ENCODE measurements at places on chromosomes 6 and 20.

- no peak for DNase-seq
These were observed 102.8 kb downstream of the IRF4 start for GRCh38 chr6:494394-494793.

- no peak for DNase-seq
These were observed 834.2 kb downstream of the KIF16B start for GRCh38 chr20:15739035-15739434.

DNA sequence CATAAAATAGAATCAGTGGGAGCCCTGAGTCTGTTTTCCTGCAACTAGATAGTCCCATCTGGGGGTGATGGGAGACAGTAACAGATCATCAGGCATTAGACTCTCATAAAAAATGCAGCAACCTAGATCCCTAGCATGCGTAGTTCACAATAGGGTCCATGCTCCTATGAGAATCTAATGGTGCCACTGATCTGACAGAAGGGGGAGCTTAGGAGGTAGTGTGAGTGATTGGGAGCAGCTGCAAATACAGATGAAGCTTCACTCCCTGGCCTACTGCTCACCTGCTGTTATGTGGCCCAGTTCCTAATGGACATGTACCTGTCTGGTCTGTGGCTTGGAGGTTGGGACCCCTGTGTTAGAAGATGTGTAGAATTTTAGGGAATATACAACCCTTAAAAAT lies 904.5 kb upstream of the EPHA7 start:
- DNase-seq: no peak

DNA sequence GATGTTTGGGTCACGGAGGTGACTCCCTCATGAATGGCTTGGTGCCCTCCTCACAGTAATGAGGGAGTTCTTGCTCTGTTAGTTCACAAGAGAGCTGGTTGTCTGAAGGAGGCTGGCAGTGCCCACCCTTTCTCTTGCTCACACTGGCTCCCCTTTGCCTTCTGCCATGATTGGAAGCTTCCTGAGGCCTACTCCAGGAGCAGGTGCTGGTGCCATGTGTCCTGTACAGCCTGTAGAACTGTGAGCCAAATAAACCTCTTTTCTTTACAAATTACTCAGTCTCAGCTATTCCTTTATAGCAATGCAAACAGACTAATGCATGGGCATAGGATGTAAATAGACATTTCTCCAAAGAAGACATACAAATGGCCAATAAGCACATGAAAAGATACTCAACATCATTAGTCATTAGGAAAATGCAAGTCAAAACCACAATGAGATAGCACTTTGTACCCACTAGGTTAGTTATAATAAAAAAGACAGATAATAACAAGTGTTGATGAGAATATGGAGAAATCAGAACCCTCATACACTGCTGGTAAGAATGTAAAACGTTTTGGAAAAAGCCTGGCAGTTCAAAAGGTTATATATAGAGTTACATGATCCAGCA lies 17.7 kb downstream of the C20orf203 start:
- DNase-seq: no peak

DNA sequence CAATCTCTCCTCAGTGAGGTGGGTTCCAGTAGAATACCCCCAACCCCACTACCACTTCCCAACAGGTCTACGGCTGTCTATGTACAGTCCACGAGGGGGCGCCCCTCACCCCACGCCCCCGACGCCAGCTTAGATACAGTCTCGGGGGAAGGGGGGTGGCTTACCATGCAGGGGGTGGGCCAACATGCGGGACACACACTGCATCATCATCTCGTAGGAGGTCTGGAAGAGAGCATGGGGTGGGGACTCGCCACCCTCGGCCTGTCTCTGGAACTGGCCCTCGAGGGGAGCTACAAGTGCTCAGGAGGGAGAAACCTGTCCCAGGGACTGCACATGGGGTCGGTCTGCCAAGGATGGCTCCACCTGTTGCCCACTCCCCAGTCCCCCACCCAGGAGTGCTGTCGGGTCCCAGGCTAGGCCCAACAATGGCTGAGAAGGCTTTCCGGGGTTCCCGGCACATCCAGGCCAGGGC lies 8.5 kb downstream of the MTCH1 start:
- DNase-seq: no peak
